ENCODE measurements at places on chromosomes 3 and 15.

- DNase-seq: no peak
Observed at GRCh38 chr3:195113048-195113447, 157.9 kb downstream of the XXYLT1 start.

DNA sequence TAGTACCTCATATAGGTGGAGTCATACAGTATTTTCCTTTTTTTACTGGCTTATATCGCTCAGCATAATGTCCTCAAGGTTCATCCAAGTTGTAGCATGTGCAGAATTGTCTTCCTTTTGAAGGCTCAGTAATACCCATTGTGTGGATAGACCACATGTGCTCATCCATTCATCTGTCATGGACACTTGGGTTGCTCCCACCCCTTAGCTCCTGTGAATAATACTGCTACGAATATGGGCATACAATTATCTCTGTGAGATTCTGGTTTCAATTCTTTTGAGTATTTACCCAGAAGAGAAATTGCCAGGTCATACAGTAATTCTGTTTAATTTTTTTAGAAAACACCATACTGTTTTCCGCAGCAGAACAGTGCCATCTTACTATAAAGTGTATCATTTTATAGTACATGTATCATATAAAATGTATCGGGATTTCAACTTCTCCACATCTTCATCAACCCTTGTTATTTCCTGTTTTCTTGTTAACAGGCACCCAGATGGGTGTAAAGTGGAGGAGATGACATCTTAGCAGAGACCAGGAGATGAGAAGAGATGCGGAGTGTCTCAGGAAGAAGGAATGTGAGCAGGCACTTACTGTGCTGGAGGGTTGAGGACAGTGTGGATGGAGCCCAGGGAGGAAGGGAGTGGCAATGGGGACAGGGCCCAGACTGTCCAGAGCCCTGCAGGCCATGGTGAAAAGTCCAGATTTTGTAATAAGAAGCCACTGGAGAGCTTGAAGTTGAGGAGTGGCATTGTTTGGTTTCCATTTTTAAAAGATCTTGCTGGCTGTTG, 27.0 kb upstream of the PRR23E start:
- DNase-seq: no peak

DNA sequence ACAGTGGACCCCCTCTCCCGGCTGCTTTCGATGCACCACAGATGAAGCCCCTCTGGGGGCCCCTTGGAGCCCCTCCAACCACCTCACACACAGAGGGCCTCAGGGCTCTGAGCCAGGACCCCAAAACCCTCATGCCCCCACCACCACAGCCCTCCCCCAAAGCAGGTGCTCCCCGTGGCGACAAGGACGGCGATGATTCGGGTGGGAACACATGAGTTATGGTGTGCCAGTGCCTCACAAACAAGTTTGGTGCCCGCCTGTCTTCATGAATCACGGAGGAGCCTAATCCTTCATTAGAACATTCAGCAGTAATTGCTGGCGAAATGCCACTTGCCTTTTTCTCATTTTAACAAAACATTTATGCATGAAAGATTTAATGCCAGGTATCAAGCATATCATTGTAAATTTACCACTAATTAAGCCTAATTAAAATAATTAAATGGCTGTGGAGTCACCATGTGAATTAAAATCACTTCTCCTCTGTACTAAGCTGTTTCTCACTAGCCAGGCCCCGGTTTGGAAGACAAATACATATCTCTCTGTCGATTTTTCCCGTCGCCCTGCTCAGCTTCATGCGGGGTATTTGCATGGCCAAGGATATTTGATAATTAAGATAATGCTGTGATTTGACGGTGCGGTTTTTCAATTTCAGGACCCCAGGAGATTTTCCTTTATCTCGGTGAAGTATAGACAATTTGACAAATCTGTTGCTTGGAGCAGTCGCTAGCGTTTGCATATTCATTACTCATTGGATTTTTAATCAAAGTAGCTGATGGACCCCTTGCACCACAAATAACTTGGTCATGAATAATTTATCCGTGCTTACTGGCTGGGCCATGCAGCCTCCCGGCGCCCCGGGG, 157.0 kb downstream of the TLE3 start:
- DNase-seq: no peak

GRCh38 chr3:179961071-179961702, 75.5 kb downstream of the PEX5L start:
- no peak for DNase-seq

GRCh38 chr3:174331095-174331800, 527.9 kb upstream of the NAALADL2 start:
- DNase-seq: no peak

- no peak for DNase-seq
Observed at GRCh38 chr3:188779281-188779980, 392.3 kb upstream of the TPRG1 start.

- DNase-seq: no peak
Observed at GRCh38 chr3:98800401-98800800, 37.3 kb downstream of the ST3GAL6 start.

DNA sequence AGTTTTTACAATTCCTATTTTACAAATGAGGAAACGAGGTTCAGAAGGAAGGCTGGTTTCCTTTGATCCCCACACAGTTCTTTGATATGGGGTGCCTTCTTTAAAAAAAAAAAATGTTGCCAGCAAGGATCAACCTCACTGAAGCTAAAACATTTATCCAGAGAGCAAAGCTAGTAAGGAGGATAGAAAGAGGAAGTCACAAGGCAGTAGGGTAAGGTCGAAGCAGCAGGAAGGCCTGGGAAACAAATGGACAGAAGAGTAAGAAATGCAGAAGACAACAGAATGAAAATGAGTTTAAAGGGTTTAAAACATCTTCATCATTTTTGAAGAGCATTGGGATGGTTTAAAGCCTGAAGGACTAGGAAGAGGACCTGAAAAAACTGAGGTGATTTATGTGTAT, 30.6 kb upstream of the CP start:
- no peak for DNase-seq

GRCh38 chr15:66783725-66784124, 81.7 kb downstream of the SMAD6 start:
- peak; percentile 39 for DNase-seq

GRCh38 chr3:158520433-158520832, 50.6 kb upstream of the MLF1 start:
- DNase-seq: no peak

DNA sequence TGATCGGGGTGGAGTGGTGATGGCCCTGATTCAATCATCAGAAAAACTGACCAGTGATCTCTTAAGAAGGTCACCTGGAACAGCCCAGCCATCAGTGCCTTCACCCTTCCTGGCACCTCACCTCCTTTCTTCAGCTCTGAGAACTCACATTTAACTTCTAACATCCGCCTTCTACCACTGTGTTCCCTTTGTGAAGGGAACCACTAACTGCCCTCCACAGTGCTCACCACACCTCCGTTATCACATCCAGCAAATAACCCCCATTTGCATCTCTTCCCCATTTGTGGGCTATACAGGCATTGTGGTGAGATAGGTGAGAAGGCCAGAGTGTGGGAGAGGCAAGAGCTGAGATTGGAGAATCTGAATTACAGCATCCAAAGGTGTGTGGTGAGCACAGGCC, 107.4 kb downstream of the PLCL2 start:
- no peak for DNase-seq

DNA sequence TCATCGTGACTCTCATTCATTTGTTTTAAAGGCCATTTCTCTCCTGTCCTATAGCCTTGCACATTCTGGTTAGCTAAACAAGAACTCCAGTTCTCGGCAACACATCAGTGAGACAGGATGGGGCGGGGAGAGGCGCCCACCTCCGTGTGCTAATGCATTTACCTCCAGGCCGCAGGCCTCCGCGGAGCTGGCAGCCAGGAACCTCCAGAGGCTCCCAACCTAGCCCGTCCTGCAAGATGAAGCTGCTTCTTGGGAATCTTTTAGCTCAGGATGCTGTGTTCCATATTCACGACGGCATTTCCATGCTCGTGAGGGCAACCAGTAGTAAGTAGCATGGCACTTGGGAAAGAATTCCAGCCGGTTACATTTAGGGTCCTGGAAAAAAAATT, 47.9 kb downstream of the RGMA start:
- DNase-seq: no peak

DNA sequence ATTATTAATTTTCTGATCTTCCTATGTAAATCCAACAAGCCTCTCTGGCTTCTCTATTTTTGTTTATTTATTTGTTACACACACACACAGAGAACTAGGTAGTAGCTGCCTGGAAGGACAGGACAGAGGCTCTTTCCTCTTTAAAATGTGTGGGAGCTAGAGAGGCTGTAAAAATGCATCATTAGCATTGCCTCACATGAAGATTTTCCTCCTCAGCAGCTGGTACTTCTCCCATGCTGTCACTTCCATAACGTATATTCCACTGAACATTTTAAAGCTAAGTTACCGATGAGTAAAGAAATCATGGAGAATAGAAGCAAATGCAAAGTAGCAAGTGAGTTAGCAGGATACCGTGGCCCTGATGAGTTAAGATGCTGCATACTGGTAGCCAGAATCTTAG, 63.9 kb downstream of the IMPG2 start:
- DNase-seq: no peak

DNA sequence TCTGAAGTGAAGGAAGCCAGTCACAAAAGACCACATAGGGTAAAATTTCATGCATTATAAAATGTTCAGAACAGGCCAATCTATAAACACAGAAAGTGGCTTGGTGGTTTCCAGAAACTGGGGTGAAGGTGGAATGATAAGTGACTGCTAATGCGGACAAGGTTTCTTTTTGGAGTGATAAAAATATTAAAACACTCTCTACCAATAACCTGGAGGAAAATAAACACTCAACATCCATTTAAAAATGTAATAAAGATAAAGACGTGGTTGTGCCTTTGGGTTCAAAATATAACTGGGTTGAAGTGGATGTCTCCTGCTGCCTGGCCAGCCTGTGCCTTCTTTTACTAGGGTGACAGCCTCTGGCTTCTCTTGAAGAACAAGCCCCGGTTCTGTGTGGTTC, 70.9 kb upstream of the GCNT3 start:
- no peak for DNase-seq

DNA sequence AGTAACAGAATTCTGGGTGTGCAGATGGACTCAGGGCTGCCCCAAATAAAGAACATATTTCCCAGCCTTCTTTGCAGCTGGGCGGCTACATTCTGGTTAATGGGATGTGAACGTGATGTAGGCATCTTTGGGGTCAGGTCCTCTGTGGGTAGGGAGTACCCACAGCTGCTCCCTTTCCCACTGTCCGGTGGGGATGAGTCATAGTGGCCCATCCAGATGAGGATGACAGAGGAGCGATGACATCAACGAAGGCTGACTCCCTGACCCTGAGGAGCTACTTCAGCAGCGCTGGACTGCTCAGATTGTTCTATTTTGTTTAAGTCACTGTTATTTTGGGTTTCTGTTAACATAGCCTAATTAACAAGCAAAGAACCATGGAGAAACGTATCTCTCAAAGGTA, 38.0 kb downstream of the SRPRB start:
- no peak for DNase-seq

GRCh38 chr3:105806359-105806758, 62.5 kb downstream of the CBLB start:
- DNase-seq: no peak

DNA sequence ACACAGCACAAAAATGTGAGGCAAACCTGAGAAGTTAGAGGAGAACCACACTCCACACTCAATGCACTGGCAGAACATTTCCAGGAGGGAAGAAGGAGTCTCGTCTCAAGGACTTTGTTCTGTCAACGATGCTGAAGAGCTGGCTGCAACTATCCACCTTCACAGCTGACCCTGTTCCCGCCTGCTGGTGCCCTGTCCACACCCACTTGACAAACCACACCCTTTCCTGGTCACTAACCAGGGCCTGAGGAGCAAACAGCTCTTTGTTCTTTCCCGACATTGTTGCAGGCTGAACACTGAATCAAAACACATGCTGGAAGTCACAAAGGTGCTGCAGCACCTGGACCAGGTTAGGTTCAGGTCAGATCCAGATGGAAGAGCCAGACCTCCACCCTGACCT, 92.6 kb upstream of the ARRDC4 start:
- no peak for DNase-seq

DNA sequence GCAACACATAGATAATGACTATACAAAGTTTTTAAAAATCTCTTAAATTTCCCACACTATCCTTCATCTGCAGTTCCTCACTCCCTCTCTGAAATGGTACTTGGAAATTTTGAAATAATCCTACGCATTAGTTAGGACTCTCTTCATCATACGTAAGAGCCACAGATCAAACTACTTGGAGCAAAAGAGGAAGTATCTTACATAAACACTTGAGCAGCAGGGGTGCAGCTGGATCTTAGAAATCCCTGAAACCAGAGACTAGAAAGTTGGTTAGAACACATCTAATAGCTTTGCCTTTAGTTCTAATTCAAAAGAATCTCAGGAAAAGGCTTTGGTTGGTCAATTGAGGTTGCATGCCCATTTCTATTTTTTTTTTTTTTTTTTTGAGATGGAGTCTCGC, 38.8 kb upstream of the ZNF445 start:
- DNase-seq: no peak

DNA sequence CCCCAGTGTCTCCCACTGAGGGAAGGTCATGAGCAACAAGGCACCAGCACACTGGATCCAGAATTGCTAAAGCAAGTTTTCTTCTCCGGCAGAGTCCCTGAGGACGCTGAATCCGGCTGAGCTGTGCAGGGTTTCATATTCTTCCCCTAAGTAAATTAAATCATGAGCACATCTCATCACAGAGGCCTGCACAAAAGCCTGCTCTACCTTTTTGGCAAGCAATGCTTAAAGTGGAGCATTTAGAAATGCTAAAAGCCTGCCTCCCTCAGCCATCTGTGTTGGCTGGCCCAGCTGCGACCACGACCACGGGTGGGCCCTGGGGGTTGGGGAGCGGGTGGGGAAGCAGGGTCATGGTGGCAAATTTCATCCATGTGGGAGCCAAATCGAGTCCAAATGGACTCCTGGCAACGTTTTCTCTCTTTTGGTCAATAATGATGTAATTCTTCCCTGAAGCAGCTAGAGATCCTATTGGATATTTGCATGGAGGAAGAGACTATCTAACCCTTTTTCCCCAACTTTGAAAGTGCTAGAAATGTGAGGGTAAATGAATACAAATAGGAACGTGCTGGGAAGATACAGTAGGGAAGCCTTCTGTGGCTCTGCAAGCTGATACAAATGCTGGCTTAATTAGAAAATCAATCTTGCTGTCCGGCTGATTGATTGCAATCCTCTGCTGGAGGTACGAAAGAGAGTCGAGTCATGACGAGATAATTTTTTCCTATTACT, 532.8 kb upstream of the TBL1XR1 start:
- no peak for DNase-seq

GRCh38 chr3:87227835-87228144, 681 bp downstream of the CHMP2B start:
- DNase-seq: no peak

- no peak for DNase-seq
Observed at GRCh38 chr3:152611905-152612304, 223.0 kb upstream of the P2RY1 start.

DNA sequence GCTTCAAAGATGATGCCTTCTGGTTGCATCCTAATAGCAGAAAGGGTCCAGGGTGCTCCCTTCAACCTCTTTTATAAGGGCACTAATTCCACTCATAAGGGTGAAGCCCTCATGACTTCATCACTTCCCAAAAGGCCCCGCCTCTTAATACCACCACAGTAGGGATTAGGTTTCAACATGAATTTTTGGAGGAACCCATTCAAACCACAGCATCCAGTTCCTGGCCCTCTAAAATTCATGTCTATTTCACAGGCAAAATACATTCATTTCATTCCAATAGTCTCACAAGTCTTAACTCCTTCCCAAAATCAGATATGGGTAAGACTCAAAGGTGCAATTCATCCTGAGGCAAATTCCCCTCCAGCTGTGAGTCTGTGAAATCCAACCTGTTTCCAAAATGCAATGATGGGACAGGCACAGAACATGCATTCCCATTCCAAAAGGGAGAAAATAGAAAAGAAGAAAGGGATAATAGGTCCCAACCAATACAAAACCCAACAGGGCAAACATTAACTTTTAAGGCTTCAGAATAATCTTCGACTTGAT, 124.0 kb downstream of the ATP1B3 start:
- no peak for DNase-seq

All from chondrocyte (in vitro differentiated cells).